A549 (cell line): ENCODE measurements at places on chromosomes 12 and 14. TPM values are rescaled to one million over a fixed set of nuclear protein-coding genes. Genes with fewer than 3 reads are reported as not detected.

DNA sequence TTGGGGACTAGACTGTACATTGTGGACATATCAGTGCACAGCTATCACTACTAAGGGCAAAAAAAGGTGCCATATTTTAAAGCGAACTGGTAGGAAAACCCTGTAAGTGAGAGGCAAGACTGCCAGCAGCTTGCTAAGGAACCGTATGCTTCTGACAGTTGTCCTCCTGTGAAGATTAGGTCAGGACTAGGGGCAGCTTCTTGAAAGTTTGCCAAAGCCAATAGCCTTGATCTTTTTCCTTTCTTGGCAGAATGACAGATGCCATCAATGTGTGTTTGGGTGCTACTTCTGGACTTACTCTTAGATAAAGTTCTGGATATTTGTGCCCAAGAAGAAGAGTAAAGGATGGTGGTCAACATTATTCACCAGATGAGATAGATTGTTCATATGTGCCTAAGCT is 7.4 kb downstream of the DAAM1 start:
- no peak for DNase-seq

GRCh38 chr12:57173089-57173488 is 25.7 kb upstream of the LRP1-AS start:
- peak; percentile 55 for DNase-seq

DNA sequence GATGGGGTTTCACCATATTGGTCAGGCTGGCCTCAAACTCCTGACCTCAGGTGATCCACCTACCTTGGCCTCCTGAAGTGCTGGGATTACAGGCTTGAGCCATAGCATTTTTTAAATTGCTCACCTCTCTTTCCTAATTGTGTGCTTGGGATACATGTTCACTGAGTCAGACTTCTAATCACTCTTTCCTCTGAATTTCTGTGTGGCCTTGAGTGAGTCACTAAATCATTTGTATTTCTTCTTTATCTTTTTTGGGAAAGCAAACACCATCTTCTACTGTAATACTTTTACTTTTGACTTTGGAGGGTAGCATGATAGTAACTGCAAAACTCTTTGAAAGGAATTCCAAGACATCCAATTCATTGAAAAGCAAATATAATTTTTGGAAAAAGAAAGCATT is 60.8 kb downstream of the FLRT2 start:
- no peak for DNase-seq

DNA sequence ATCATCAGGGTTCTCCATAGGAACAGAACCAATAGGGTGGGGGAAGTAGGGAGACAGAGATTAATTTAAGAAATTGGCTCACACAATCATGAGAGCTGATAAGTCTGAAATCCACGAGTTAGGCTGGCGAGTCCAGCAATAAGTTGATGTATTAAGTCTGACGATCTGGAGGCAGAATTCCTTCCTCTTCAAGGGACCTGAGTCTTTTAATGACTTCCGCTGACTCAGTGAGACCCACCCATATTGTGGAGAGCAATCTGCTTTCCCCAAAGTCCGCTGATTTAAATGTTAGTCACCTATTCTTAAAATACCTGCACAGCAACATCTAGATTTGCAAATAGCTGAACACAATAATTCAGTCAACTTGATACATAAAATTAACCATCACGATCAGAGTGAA is 97.8 kb downstream of the SPTSSA start:
- DNase-seq: no peak

DNA sequence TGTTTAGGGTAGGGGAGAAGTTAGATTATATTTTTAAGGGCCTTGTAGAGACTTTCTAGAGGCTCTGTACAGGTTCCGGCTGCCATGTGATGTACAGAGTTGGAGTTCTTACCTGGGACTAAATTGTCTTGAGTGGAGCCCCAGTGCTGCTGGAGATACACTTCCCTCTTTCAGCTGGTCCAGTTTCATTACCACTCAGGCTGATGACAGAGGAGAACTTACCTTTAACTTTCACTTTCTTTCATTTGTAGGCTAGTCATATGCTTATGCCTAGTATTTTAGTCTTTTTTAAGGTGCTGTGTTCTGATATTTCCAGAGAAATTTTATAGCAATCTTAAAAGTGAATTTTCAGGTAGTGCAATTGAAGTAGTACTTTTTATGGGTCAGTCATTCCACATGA is 117.3 kb downstream of the ERC1 start:
- no peak for DNase-seq

GRCh38 chr12:32876004-32876403 is 20.6 kb downstream of the PKP2 start:
- DNase-seq: no peak

DNA sequence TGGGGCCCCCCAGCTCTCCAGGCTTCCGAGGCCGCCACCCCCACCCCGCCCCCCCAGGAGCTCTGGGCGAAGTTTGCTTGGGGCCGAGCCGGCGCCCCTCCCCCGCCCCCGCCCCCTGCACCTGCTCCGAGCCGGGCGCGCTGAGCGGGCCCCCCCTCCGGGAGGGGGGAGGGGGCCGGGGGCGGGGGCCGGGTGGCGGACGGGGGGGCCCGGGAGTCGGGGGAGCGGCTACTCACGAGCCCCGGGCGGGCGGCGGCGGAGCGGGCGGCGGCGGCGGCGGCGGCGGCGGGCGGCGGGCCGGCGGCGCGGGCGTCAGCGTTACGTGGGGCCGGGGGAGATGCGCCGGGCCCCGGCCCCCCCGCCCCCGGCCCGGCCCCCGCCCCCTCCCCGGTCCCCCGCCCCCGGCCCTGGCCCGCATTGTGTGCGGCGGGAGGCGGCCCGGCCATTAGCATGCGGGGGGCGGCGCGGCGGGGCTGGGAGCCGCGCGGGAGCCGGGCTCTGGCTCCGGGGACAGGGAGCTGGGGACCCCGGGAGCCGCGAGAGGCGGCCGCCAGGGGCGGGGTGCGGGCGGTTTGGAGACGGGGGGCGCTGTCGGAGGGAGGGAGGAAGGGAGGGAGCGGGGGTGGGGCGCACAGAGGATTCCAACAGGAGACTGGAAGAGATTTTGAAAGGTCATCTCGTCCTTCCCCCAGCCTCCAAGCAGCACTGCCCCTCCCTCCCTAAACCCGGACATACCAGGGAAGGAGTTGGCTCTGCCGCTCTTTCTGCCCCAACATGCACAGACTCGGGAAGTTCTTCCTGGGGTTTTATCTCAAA is at the start of gene ZNF219:
TSS of gene ZNF219 (minus strand) at position 580 of the 816 bp plus-strand sequence. CDS start 5,064 bp downstream, outside the sequence.
- DNase-seq: peak; percentile 73

- no peak for DNase-seq
Observed at GRCh38 chr12:116939734-116940133, 29.0 kb downstream of the FBXW8 start.

DNA sequence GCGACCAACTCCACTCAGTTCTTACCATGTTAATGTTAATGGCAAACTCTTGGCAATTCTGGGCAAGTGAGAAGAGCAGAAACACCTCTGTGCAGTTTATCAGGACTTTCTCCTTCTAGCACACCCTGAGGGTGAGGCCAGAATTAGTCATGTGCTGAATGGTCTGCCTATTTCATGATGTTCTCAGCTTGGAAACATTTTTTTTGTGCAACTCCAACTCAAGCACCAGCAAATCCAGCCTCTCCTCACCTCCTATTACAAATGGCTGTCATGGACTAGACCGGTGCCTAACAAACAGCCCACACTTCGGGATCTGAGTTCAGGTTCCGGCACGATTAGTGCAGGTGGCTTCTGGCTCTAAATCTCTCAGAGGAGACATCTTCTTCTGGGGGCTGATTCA is 246.0 kb downstream of the ZFP36L1 start:
- peak; percentile 25 for DNase-seq

CTDSP2 gene
- 26.1 to 34.5 TPM (median 31.3 TPM) in 3 replicates for polyA plus RNA-seq

- no peak for DNase-seq
Observed at GRCh38 chr14:69547701-69548348, 26.8 kb downstream of the CCDC177 start.

GRCh38 chr12:49470986-49471385 is 67.8 kb upstream of the KCNH3 start:
- DNase-seq: no peak
